ENCODE measurements at places on chromosomes 11 and 22.

DNA sequence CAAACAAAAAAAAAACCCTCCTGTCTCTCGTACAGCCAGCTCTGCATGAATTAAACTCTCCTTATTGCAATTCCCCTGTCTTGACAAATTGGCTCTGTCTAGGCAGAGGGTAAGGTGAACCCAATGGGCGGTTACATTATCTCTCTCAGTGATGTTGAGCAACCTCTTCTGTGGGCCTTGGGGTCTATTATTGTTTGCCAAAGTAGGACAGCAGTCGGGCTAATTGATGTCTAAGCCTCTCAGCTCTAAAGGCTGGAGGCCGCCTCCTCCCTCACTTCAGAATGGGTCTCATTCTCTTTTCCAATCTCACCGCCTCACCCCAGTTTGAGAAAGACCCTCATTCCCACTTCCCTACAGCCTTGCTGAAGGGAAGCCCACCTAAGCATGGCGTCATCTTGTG lies 1.3 kb upstream of the SLC25A45 start:
- no peak for DNase-seq

DNA sequence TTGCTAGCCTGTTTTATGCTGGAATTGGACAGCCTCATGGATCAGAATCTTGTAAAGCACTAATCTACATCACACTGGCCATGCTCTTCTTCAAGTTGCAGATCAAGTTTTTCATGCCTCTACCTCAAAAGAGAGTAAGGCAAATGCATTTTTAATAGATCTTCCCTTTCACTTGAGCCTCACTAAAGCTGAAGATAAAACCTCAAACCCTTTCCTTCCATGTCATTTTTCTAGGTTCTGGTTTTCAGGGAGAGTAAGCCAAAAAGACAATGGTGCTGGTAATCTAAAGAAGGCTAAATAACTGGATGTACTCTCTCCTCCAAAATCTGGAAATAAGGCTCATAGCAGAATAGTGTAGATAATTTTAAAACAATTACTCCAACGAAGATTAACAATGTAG lies 28.3 kb downstream of the POU2AF1 start:
- no peak for DNase-seq

GRCh38 chr11:72799441-72799840 lies 5.6 kb upstream of the STARD10 start:
- no peak for DNase-seq

DNA sequence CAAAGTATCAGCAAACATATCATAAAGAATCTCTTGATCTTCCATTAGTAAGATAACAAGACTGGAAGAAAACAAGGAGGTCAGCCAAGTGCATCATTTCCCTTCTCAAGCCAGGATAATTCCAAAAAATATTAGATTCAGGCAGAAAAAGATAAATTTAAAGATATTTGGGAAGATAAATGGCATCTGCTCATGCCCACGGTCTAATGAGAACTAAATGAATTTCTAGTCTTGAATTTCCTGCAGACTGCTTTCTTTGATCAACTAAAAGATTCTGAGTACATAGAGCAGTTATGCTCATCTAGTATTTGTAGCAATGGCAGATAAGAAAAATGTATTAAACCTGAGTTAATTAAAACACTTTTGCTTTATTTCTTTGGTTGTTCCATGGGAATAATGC lies 31.1 kb downstream of the DDI1 start:
- no peak for DNase-seq

GRCh38 chr11:104320097-104320496 lies 156.2 kb upstream of the PDGFD start:
- no peak for DNase-seq

DNA sequence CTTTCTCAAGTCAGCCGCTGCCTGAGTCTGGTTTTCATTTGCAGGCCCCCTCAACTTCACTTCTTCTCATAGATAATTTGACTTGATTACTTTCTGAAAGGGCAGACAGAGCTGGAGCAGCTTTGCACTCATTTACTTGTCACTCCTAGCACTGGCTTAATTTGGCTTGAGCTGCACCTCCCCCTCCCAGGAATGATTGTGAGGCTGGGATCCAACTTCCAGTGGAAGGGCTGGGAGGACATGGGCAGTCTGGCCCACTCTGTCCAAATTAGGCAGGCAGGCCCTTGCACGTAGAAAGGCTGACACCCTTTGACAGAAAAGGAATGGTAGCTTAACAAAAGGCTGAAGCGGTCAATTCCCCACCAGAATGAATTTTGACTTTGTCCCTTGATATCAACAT lies 453.9 kb downstream of the ETS1 start:
- no peak for DNase-seq

GRCh38 chr22:41564563-41564962 lies 3.8 kb downstream of the CSDC2 start:
- DNase-seq: no peak

GRCh38 chr11:83924795-83925542 lies 638.8 kb upstream of the CCDC90B start:
- no peak for DNase-seq

GRCh38 chr11:8253566-8253965 lies 10.1 kb downstream of the LMO1 start:
- DNase-seq: no peak

GRCh38 chr11:100684101-100685065 lies 2.7 kb upstream of the ARHGAP42 start:
- no peak for DNase-seq

GRCh38 chr11:122113836-122114825 lies 1.9 kb downstream of the BLID start:
- DNase-seq: no peak

- DNase-seq: no peak
These were observed 752.7 kb downstream of the KCNA4 start for GRCh38 chr11:29263971-29264682.

DNA sequence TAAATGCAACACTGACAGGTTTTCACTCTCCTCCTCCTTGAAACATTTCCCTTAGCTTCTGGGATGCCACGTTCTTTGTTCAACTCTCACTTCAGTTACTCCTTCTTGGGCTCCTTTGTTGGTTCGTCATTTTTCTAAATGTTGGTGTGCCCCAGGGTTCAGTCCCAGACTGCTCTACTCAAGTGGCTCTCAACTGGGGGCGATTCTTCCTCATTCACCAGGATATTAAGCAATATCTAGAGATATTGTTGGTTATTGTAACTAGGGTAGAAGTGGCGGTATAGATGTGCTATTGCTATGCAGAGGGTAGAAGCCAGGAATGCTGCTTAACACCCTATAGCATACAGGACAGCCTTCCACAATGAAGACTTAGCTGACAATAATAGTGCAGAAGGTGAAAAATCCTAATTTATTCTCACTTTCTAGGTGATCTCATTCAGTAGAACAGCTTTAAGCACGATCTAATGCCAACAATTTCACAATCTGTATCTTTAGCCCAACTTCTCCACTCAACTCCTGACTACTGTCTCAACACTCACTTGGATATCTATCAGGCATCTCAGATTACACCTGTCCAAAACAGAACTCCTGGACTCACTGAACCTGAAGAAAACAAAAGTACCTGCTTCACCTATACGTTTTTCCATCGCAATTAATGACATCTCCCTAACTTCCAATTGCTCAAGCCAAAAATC lies 4.6 kb downstream of the NUP160 start:
- no peak for DNase-seq

DNA sequence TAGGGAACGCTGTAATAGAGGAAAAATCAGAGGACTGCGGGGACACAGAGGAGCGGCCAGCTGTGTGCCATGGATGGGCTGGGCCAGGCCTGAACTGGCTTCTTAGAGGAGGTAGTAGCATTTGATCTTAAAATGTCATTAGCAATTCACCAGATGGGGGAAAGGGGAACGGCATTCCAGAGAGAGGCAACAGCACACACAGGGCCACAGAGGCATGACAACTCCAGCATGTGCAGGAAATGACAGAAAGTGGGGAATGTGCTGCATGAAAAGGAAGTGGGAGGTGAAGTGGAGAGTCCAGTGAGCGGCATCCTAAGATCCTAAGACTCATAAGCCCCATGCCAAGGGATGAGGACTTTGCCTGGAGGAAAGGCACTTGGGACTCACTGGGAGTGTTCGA lies 69.0 kb downstream of the UBASH3B start:
- no peak for DNase-seq

DNA sequence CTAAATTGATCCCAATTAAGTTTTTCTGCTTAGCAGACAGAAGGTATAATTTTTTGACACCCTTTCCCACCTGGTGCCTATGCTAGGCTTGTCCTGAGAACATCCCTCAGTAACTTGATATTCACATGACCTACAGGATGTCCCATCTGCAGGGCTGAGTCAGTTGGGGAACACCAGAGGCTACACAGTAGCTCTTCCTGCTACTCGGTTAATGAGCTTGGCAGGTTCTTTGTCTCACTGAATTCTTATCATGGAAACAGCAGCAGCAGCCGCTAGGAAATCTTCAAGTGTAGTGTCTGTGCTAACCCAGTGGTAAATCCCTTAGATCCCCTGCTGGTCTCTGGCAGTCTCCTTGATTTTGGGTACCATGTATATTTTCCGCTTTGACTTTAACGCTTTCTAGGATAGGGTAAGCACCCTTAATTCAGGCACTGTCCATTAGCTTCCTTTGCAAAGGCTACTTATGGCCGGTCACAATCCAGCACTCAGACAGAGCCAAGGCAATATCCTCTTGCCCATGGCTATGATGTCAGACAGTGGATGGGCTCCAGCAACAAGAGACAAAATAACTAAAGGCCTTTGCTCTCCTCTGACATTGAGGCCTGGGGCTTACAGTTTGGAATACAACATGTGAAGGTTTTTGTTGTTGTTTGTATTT lies 8.5 kb downstream of the MRPL16 start:
- DNase-seq: no peak

GRCh38 chr11:6850526-6850925 lies 5.0 kb downstream of the OR10A5 start:
- DNase-seq: no peak

DNA sequence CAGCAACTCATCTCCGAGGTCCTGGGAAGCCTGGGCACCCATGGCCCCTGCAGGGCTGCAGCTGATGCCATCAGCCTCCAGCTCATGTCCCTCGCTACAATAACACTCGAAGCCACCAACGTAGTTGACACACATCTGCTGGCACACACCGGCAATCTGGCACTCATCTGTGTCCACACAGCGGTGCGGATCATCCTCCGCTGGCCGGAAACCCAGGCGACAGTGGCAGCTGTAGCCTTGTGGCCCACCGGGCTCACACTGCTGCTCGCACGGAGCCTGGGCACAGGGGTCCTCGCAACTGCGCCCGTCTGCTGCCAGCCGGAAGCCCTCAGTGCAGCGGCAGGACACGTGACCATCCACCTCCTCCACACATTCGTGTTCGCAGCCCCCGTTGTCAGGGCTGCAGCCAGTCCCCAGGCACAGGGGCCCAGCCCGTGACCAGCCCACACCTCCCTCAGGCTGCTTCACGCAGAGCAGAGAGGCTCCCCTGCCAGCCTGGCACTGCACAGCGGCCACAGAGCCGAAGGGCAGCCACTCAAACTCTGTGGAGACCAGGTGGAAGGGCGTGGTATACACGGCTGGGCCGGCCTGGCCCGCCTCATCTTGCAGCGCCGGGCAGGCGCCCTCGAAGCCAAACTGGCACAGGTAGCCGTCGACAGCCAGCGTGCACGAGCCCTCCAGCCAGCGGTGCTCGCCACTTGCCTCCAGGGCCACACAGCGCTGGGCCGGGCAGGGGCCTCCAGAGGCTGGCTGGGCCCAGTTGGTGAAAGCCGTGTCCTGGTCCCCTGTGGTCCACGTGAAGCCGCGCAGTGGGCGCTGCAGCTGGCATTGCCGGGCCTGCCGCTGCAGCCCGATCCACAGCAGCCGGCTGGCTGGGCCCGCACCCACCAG lies 678 bp downstream of the CD248 start:
- no peak for DNase-seq

DNA sequence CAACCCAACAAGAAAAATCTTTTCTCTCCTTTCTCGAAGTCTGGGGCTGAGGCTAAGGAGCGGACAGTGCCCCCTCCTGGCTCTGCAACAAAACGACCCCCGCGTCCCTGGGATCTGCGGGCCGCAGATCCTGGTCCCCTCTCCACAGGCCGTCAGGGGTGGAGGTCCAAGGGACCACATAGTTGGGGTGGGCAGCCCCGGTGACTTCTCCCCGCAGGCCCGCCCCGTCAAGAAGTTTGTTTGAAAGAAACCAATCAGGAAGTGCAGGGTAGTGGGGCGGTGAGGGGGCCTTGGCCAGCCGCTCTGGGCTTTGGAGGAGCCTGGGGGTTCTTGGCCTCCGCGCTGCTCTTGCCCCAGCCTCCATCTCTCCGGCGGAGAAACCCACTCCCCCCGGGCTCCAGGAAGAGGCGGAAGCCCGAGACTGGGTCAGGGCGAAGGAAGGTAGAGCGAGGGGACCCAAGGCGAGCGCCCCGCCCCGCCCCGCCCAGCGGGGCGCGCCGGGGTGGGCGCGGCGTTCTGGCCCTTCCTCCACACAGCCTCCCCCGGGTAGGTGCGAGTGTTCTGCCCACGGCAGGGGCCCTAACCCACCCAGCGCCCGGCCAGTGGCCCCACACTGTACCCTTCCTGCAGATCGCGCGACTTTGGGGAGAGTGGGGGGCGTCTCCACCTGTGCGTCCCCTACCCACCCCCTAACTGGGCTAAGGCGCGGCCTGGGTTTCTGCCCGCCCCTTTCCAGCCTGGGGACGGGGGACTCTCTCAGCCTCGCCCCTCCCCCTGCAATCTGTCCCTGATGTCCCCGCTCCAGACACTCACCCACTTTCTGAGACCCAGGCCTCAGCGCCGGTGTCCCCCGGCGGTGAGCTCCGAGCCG lies 1.3 kb downstream of the TP53I11 start:
- DNase-seq: no peak

- no peak for DNase-seq
These were observed 203.0 kb downstream of the TRIM29 start for GRCh38 chr11:119934866-119935265.

DNA sequence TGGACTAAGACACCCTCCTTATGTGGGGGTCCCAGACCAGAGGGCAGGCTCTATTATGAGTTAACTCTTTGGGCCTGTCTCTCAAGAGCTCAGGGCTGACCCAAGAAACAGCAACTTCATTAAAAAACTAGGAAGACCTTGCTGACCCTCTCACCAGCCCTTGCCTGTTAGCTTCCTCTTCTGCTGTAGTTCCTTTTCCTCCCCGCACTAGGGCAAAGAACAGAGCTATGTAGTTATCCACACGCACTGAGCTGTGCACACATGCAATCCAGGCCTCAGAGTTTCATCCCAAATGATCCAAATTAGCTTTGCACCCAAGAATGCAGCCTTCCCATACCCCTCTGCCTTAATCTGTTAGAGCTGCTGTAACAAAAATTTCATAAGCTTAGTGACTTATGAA lies 539.6 kb upstream of the CADM1 start:
- DNase-seq: no peak

DNA sequence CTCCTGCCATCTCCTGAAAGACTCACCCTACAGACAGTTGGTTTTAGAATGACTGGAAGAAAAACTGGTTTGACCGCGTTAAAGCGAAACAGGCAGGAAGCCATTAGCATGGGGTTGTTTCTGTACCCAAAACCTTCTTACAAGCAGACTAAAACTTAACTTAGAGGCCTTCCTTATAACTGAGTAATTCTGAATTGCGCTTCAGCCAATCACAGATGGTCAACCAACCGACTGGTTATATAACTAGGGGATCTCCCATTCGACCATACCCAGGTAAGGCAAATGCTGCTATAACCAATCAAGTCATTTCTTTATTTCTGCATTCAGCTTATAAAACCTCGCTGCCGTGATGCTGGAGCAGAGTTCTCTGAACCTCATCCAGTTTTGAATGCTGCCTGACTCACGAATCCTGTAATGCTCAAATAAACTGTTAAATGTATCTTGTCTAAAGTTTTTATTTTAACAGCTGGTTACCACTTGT lies 87.8 kb upstream of the DRD2 start:
- DNase-seq: no peak
